NCI-H1092 (cell line): ENCODE measurements at places on chromosomes 4 and X.

- DNase-seq: no peak
These were observed 264.1 kb downstream of the CBLL2 start for GRCh38 chrX:22536746-22537304.

DNA sequence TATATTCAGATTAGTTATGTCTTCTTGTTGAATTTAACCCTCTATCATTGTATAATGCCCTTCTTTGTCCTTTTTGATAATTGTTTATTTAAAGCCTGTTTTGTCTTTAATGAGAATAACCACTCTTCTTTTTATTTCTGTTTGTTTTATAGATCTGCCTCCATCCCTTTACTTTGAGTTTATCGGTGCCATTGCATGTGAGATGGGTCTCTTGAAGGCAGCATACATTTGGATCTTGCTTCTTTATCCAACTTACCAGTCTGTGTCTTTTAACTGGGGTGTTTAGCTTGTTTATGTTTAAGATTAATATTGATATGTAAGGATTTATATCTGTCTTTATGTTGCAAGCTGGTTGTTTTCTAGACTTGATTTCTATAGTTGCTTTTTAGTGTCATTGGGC, 115.8 kb downstream of the RTL3 start:
- DNase-seq: no peak

GRCh38 chr4:154464654-154465053, 26.9 kb downstream of the DCHS2 start:
- DNase-seq: no peak

- DNase-seq: no peak
These were observed 789.2 kb downstream of the KLHL13 start for GRCh38 chrX:117327373-117327772.

DNA sequence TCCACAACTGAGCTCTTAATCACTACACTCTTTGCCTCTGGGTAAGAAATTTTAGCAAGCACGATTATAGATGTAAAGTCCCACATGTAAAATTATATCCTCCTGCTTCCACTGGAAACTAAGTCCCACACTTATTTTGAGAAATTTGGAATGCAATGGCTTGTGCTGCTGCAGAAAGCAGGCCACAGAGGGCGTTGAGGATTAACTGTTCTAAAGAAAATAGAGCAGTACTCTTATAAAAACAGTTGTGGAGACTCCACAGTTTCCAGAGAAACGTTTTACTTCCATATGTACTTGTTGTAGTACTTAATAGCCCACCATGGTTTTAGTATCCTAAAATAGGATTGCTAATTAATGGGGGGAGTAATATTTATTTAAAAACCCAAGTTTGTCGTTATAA, 1.7 kb upstream of the CENPC start:
- no peak for DNase-seq

- DNase-seq: no peak
These were observed 51.7 kb downstream of the RPGR start for GRCh38 chrX:38275615-38276014.
